ENCODE measurements at places on chromosomes 13 and 19.
A peak's percentile ranks its signal among the peaks of the same experiment; 100 is the strongest.

DNA sequence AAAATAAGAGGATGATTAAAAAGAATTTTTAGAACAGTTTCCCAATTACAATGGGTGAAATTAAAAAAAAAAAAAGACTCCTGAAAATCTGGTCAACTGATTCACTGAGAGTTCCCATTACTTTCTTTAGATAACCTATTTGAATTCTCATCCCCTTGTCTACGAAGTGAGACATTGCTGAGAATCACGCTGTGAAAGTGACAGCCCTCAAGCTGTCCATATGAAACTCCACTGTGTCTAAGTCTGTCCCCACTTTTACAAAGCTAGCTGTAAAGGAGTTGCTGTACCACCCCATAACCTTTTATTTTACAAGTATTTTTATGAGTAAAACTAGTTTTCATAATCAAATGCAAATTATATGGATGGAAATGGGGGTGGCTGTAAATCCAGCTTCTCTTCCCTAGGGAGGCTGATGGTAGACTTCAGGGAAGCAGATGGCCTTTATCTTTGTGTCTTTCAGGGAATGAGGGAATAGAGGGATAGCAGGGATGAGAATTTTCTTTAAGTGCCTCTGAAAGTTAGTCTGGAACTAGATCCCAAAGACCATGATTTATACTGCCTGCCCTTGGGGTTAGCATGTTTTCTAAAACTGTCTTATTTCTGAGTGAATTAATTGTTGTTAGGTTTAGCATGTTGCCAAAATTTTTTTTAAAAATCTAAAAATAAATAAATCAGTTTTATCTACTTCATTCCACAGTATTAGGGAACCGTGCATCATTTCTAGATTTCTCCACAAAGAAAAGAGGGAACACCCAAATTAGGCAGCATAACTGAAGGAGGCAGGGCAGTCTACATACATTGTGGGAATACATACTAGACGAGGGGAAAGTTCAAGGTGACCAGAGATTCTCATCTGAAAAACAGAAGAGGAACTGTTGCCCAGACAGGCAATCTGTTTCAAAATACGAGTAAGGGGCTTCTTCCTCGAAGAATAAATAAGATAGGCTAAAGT lies 1219.1 kb downstream of the UQCRFS1 start:
- no peak for DNase-seq

DNA sequence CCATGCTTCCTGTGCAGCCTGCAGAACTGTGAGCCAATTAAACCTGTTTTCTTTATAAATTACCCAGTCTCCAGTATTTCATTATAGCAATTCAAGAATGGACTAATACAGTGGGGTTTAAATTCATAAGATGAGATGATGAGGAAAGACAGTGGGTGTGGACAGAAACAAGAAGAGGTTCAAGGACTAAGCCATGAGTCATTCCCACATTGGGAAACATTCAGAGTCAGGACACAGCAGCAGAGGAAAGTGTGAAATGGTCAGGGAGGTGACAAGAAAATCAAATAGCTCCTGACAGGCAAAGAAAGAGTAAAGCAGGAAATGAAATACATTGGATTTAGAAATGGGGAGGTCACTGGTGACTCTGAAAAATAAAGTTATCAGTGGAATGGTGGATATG lies 9.1 kb downstream of the ZNF841 start:
- DNase-seq, result no peak

GRCh38 chr13:80126389-80127068 lies 214.4 kb downstream of the SPRY2 start:
- no peak for DNase-seq

- no peak for DNase-seq
Observed at GRCh38 chr19:5472286-5472685, 17.1 kb downstream of the ZNRF4 start.

DNA sequence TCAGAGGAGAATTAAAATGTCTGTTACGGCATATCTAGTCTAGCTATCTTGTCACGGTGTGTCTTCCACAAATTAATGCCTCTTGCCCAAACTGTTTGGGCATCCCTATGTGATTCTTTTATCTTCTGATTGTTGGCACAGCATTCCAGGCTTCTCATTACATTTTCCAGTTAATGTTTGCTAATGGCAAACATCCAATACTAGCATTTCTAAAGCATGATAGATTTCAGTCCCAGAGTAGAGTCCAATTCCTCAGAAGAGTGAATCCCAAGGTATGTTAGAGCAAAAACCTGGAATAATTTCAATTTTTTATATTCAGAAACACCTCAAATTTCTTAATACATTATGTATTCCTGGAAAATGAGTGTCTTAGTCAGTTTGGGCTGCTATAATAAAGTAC lies 684.5 kb upstream of the SLITRK1 start:
- no peak for DNase-seq

DNA sequence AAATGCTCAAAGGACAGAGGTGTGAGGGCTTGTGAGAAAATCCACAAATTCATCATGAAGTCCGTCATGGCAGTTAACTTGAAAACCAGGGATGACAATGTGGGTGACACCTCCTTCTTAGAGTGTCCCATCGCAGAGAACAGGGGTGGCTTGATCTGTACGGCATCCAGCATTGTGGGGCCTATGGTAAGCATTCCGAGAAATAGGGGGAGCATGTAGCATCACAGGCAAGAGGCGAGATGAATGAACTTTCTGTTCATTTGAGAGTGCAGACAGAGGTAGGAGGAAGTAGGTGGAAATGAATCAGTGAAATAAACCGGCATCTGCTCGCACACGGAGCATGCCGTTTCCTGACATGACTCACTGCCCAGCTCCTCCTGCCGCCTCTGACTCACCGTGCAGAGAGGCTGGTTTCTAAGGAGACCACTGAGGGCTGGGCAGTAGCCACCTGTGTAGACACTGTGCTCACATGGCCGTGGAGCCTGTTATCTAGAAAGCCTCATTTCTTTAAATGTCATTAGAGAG lies 339.0 kb downstream of the RFC3 start:
- DNase-seq, result peak; percentile 97

DNA sequence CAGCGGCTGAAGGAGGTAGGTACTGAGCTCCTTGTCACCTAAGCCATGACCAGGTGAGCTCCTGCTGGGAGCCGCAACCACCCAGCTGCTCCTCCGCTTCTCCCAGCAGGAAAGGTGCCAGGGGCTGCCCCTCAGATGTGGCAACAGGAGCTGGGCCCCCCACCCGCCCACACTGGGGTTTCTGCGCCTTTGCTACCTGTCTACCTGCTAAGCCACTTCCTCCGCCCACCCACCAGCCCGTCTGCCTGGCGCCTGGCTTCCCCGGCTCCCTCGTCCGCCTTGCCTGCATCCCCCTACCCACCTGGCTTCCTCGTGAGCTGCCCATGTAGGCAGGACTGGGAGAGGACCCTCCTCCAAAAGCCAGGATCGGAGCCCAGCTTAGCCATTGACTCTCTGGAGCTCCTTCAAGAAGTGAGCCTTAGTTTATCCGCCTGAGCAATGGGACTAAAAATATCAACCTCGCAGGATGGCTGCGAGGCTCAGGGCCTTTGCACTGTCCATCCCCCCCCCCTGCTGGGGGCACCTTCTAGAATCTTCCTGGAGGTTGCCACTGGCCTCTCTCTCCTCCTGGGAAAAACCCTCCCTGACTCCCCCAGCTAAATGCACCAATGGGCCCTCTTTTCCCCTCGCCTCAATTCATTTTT lies 55.8 kb upstream of the KLF2 start:
- DNase-seq, result no peak

DNA sequence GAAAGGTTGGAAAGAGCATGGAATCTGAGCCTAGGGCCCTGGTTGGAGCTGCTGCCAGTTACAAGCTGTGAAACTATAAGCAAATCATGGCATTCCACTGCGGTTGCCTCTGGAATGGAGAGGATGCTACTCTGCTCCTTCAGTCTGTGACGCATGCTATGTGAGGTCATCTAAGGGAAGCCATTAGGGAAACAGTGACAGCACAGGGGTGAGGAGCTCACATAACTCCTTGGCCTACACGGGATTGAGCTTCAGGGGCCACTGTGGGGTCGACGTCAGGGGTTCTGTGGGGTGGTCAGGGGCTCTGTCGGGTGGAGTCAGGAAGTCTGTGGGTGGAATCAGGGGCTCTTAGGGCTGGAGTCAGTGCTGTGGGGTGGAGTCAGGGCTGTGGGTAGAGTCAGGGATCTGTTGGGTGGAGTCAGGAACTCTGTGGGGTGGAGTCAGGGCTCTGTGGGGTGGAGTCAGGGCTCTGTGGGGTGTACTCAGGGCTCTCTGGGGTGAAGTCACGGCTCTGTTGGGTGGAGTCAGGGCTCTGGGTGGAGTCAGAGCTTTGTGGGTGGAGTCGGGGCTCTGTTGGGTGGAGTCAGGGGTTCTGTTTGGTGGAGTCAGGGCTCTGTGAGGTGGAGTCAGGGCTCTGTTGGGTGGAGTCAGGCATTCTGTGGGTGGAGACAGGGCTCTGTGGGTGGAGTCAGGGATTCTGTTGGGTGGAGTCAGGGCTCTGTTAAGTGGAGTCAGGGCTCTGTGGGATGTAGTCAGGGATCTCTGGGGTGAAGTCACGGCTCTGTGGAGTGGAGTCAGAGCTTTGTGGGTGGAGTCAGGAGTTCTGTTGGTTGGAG lies 35.8 kb upstream of the MEDAG start:
- peak; percentile 97 for DNase-seq

GRCh38 chr13:77503398-77503797 lies 32.1 kb upstream of the SCEL start:
- DNase-seq, result no peak

- peak; percentile 73 for DNase-seq
Observed at GRCh38 chr19:32345261-32346207, at the start of gene ZNF507. Gene ZNF507 (plus strand): TSS chr19:32345610. CDS start chr19:32352831, 7,221 bp downstream.

GRCh38 chr13:49877629-49878218 lies 58.4 kb downstream of the SPRYD7 start:
- no peak for DNase-seq

DNA sequence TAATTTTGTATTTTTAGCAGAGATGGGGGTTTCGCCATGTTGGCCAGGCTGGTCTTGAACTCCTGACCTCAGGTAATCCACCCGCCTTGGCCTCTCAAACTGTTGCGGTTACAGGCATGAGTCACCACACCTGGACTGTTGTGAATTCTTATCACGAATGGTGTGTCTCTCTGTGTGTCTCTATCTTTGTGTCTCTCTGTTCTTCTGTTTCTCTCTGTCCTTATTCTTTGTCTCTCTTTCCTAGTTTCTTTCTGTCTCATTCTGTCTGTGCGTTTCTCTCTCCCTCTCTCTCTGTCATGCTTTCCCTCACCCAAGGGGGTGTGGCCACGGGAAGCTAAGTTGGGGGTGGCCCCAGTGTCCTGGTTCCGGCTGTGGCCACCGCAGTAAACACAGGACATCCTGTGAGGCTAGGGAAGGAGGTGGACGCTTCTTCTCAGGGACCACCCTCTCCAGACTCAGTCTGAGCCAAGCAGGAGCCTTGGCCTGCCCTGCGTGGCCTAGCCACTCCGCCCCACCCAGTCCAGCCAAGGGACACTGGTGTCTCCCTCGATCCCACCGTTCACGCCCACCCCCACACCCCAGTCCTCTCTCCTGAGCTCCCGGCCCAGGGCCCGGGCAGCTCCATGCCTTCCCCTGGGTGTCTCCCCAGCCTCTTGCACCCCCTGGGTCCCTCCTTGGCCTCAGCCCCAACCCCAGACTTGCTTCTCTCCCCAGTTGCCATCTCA lies 3.9 kb upstream of the PRX start:
- peak; percentile 82 for DNase-seq

DNA sequence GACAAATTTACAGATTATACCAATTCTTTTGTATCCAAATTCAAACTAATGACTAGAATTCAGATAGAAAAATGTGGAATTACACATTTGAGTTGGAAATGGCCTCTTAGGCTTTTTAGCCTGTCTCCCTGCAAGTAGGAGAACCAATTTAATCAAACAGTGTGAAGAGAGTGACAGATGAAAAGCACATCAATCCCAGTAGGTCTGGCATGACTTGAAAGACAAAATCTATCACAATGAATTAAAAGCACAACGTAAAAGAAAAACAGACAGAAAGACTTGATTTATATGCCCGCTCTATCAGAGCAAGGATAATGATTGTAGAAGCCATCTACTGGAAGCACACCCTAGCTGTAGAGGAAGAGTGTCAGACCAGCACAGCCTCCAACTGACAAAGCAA lies 1084.4 kb upstream of the SPRY2 start:
- DNase-seq, result no peak

All from SW480 (cell line).